ENCODE measurements at places on chromosomes 16 and 17. TPM values are rescaled to one million over a fixed set of nuclear protein-coding genes. Genes with fewer than 3 reads are reported as not detected.

DNA sequence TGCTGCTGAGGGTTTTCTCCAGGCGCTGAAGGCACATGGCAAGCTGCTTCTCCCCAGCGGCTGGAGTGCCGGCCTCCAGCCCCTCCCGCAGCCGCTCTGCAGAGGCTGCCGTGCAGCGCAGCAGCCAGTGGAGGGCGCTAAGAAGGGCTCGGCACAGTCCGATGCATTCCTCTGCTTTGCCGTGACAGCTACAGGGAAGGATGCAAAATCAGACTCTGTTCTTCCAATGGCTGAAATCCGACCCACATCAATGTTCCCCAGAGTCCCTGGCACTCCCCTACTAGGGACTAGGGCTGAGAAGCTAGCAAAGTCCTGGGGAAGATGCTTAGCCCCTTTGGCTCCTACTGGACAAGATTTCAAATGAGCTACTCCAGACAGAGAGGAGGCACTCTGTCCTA lies 19.0 kb downstream of the MED24 start:
- peak; percentile 24 for DNase-seq

DNA sequence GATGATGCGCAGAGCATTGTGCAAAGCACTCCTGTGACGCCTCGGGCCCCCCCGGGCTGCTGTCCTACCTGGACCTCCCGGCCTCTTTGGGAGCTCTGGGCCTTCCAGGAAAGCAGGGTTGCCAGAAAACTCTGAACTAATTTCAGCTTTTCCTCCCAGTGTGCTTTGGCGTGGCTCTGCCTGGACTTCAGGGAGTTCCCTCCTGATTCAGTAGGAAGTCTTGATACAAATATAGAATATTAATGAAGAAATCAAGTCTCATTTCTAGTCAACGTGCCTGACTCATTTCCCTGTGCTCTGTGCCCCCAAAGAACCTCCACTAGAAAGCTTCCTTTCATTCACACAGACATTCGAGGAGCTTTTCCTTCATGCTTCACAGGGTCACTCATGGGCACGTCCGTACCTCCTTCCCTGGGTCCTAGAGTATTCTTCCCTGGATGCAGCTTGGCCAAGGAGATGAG lies 84.0 kb upstream of the NOL11 start:
- peak; percentile 44 for DNase-seq

DNA sequence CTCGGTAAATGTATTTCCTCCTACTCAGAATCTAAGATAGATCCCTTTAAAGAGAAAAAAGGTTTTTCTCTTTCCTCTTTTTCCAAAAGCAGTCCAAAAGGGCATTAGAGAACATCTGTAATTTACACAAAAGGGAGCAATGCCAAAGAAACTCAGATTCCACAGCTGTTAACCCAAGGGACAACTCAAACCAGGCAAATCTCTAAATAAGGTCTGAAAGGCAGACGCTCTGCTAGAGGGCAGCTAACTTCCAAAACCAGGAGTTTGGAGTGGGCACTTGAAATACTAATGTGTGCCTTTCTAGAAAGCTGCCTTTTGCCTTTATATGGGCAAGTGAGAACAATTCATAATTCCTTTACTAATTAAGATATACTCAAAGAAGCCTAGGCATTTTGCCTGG lies 435.7 kb downstream of the ZFHX3 start:
- DNase-seq = no peak

GRCh38 chr17:82247182-82247823 lies 18.5 kb downstream of the SLC16A3 start:
- DNase-seq = peak; percentile 47

PNPO gene
- total RNA-seq = 31.3 TPM

USP22 gene
- 144 TPM for total RNA-seq

Data from left ventricle myocardium superior (tissue), 1 donor.